ENCODE measurements at places on chromosomes 2 and 18.

DNA sequence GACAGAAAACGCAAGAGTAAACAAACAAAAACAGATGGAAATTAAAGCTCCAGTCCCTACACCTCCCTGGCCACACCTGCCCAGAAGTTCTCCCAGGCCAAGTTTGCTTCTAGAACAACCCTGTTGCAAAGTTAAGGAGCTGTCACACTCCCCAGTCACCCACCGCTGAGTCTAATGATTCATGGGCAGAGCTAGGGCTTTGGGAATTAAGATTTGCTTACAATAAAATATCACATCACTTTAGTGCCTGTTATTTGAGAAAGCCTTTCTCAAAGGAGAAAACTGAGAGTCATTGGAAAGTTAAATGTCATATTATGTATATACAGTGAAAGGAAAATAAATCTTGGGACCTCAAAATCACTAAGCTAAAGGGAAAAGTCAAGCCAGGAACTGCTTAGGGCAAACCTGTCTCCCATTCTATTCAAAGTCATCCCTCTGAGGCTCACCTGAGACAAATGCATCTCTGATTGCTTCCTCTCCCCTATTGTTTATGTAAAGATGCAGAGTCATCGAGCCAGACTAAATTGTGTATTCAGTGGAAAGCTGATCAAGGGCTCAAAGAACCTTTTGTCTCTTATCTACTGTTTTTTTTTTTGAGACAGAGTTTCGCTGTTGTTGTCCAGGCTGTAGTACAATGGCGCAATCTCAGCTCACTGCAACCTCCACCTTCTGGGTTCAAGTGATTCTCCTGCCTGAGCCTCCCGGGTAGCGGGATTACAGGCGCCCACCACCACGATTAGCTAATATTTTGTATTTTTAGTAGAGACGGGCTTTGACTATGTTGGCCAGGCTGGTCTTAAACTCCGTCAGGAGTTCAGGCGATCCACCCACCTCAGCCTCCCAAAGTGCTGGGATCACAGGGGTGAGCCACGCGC, 2.8 kb downstream of the CRYGB start:
- DNase-seq: no peak

DNA sequence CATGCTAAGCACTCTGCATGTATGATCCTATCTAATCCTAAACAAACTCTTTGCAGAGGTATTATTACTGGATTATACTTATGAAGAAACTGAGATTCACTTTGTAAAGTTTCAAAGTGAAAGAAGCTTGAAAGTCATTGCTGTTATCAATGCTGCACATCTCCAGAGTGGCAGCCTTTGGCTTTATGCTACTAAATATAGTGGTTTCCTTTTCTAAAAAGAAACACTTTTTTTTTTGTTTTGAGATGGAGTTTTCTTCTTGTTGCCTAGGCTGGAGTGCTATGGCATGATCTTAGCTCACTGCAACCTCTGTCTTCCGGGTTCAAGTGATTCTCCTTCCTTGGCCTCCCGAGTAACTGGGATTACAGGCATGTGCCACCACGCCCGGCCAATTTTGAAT, 114.9 kb upstream of the RAB27B start:
- DNase-seq: no peak

DNA sequence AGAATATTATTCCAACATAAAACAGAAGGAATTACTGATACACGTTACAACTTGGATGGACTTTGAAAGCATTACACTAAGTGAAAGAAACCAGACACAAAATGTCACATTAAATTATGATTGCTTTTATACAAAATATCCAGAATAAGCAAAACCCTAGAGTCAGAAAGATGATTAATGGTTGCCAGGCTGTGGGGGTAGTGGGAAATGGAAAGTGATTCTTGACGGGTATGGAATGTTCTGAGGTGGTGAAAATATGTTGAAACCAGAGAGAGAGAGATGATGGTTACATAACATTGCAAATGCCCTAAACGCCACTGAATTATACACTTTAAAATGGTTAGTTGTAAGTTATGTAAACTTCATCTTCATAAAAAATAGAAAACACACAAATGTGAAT, 1057.2 kb upstream of the TMEFF2 start:
- DNase-seq: no peak

GRCh38 chr2:26745609-26746327, 18.3 kb upstream of the SLC35F6 start:
- DNase-seq: peak; percentile 70

DNA sequence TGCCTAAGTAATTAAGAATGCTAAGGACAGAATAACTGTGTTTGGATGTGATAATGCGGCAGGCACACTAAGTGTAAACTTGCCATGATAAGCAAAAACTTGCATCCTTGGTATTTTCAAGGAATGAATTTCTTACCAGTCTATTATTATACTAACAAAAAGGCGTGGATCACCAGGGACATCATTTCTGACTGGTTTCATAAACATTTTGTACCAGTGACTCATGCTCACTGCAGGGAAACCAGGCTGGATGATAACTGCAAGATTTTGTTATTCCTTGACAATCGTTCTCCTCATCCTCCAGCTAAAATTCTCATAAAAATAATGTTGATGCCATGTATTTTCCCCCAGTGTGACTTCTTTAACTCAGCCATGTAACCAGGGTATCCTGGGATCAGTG, 289.5 kb downstream of the CDCA7 start:
- DNase-seq: peak; percentile 82

- peak; percentile 56 for DNase-seq
Measured at GRCh38 chr2:54983345-54984220, 66.7 kb downstream of the RTN4 start.

DNA sequence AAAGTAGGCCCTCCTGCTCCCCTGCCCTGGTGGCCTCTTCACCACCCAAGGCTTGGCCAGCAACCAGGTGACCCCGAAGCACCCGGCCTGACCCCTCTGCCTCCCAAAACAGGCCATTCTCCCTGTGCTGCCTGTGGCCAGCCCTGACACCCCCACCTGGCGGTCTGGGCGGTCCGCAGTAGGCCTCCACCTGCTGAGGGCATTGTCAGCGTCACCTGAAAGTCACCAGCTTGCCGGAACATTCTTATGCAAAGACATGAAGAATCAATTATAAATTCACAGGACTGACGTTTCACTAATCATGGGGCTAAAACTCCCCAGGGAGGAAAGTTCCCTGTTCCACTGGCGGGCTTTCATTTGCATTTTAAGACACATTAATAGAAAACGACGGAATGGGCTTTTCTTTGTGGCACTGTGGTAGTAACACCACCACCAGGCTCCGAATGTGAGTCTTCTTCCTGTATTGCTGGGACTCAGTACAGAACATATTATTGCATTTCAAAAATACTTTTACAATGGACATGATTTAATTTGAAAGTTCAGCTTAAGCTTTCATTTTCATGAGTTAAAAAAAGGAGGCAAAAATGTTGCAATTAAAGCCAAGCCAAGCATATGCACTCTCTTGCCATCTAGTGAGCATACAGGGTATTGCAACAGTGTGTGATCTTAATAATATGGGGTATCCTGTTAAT, 57.4 kb downstream of the ADI1 start:
- peak; percentile 70 for DNase-seq

DNA sequence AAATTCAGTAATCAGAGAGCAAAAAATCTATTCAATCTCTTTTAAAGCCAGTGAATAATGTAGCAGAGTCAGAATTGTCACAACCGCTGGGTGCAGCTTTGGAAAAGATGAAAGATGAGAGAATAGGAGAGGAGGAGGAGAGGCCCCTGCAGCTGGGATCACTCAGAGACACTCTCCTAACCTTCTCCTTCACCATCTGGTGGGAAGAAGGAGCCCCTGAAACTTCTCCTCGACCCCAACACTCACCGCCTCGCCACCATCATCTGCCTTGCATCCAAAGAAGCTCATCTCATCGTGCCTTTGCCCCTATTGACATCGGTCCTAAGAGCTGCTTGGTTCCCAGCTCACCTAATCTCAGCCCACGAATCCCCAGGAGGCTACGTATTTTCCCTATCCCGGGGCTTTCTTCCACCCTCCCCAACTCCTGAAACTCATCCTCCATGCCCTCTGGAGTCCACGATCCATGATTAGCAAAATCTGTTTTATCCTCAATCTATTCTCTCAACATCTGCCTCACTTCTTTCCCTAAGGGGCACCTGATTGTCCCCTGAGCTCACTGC, 58.5 kb downstream of the PKDCC start:
- no peak for DNase-seq

GRCh38 chr2:61091485-61091884, 25.8 kb downstream of the SANBR start:
- DNase-seq: no peak

GRCh38 chr2:205188239-205189138, 493.8 kb upstream of the NRP2 start:
- peak; percentile 69 for DNase-seq

- no peak for DNase-seq
Measured at GRCh38 chr2:233672886-233673285, 1.2 kb downstream of the UGT1A9 start.

DNA sequence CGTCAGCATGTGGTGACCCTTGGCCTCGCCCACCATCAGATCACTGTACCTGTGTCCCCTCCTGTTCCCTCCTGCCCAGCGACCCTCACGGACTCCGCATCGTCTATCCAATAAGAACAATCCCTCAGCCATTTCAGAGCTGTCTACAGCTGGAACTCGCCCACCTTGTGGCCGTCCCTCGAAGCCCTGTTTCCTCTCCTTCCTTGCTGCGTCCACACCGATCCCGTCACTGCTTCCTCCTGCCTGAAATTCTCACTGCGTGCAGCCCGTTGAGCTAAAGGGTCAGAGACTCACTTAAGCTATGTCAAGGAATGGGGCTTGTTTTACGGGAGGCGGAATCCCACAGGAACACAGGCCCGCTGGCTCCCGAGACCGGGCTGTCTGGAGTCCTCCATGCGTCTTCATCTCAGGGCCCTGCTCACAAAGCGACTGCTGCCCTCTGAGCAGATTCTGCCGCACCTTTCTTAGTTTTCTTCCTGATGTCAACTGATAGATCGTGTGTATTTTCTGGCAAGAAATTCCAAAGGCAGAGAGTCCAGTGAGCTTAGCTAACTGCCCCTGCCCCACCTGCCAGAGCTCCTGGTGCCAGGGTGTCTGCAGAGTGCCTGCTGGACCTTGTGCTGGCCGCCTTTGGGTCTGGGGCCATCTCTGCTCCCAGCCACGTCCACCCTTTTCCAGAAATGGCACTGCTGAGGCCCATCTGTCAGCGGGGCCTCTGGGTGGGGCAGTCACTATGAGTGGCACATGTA, 35.3 kb downstream of the KLHL29 start:
- no peak for DNase-seq

All from astrocyte of the spinal cord (primary cell).